ENCODE measurements at places on chromosomes 3 and 15.

DNA sequence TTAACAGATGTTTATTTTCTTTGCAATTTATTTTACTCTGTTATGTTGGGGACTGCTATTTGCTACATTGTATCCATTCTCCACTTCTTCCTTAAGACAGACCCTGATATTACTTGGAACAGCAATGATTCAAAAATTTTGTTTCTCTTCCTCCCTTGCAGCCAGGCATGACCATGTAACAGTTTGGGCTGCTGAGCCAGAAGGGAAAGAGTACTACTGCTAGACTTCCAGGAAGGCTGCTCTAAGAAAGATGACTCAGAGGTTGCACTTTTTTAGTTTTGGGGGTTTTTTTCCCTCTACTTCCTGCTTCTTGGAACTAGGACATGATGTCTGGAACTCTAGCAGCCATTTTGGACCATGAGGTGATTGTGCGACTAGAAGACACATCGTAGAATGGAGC, 10.3 kb downstream of the PRR20G start:
- DNase-seq = no peak

- no peak for DNase-seq
Measured at GRCh38 chr3:9736831-9737230, 5.3 kb downstream of the BRPF1 start.

- DNase-seq = no peak
Measured at GRCh38 chr15:58241872-58242271, 103.7 kb downstream of the AQP9 start.

DNA sequence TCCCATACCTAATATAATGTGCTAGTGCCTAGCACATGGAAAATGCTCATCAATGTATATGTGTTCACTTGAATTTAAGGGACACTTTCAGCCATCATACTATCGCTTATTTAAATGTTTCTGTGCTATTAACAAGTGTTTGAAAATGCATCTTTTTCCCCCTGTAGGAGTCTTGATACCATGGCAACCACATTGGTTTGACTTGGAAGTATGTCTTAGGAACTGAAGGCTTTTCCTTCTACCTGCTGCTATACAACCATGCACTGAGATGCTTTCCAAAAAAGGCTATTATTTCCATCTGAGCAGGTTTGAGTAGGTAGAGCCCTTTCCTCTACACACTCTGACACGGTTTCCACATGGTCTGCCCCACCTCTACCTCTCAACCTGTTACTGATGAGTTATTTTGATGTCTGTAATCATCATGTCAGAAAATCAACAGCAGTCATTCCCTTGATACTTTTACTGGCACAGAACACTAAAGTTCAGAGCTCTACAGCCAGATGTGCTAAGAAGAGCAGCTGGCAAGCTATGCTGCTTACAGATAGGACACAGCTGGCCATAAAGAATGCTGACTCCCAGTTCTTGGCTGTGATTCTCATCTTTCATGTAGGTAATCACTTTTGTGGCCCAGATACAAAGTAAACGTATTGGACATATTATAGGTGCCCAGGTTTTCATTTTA, 59.3 kb downstream of the RYR3 start:
- DNase-seq = no peak

DNA sequence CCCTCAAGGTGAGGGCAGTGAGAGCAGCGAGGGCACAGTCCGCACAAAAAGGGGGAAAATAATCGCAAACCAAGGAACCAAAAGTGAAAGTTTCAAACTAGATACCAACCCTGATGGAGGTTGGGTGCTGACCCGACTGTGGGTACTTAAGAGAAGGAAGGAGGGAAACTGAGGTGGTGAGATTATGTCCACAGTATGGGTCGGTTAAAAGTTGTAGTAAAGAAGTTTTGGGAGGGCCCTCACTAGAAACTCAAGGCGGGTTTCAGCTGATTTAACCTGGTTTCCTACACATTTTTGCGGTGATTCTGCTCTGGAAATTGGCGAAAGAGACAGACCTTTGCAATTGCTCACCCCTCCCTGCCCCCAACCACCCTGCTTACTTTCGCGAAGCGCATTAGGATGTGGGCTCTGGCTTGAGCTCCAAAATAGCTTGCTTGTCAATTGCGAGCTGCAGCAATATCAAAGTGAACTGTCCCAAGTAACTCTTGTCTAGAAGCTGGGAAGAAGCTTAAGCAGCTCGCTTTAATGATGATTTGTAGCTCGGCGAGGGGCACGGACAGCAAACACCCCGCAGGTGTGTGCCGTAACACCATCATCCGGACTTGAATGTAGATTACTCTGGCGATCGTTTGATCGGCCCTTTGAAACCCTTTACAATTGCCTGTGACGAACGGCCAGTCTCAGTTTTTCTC, 15.8 kb downstream of the SOX2 start:
- no peak for DNase-seq

DNA sequence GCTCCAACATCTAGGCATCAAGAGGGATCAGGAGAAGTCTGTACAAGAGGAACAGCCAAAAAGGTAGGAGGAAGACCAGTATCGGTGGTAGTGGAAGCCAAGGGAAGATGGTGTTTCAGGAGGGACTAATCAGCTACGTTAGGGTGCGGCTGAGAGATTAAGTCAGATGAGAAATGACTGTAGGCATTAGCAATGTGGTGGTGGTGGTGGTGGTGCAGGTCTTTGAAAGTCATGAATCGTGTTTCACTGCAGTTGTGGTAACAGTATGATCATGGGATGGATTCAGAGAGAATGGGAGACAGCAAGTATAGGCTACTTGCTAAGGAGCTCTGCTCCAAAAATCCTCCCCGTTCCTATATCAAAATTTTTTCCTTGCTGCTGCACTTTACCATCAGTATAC, 35.5 kb downstream of the ASTE1 start:
- no peak for DNase-seq

GRCh38 chr15:63809452-63809851, 24.3 kb downstream of the HERC1 start:
- DNase-seq = no peak

GRCh38 chr3:135056733-135057310, 261.8 kb downstream of the EPHB1 start:
- DNase-seq = no peak

DNA sequence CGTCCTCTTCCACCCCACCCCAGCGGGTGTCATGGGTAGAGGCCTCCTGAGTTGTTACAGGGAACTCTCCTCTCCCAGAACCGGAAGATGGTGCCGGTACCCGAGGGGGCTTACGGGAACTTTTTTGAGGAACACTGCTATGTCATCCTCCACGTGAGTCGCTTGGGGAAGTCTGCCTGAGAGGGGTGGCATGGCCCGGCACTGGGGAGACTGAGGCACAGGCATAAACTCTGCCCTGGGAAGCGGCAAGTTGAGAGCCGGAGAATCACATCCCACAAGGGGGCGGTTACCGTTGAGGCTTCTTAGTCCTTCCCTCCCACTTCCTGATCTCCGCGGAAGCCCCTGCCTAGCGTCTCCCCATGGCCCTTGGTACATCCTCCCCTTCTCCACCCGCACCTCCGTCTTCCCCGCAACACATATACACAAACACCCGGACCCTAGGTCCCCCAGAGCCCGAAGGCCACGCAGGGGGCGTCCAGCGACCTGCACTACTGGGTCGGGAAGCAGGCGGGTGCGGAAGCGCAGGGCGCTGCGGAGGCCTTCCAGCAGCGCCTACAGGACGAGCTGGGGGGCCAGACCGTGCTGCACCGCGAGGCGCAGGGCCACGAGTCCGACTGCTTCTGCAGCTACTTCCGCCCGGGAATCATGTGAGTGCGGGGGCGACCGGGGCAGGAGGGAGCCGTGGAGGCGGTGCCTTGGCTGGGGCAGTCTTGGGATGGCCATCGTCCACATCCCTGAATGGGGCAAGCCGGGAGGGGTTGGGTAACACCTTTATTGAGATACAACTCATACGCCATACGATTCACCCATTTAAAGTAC, 3.4 kb downstream of the VILL start:
- no peak for DNase-seq
